Glutamatergic neuron (in vitro differentiated cells): ENCODE measurements at places on chromosomes 11 and 22. TPM values are rescaled to one million over a fixed set of nuclear protein-coding genes. Genes with fewer than 3 reads are reported as not detected.

- DNase-seq = no peak
These were observed 22.3 kb downstream of the MRPL21 start for GRCh38 chr11:68881320-68881719.

AIFM3 gene
- 0.64 TPM for total RNA-seq

DNA sequence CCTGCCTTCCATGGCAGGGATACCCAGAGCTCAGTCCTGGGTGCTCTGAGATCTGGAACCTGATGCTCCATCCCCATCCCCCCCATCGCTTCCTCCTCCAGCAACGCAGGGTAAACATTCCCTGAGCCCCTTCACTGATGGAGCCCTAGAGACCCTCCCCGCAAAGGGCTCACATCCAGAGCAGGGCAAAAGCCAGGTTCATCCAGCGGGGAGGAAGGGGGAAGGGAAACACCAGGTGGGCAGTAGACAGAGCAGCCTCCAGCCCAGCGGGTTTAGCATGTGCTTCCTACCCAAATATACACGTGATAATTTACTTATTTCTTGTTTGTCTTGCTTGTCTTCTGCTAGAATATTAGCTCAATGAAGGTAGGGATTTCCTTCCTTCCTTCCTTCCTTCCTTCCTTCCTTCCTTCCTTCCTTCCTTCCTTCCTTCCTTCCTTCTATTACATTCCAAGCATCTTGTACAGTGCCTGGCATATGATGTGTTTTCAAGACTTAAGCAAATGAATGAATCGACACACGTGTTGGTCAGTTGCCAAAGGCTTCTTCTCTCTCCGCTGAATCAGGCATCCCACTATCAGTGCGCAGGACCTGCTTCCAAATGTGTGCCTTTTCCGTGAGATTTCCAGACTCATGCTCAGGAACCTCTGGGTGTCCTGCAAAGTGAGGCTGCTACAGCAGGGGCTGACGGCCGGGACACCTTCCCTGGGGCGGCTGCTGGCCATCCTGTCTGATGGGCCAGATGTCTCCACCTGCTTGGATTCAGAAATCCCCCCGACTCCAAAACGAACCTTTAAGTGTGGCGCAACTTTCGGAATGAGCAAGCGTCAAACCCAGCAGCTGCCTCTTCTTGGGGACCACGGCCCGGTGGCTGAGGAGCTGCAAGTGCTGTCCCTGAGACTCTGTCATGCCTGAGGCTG, 955.1 kb downstream of the BRD1 start:
- no peak for DNase-seq

DNA sequence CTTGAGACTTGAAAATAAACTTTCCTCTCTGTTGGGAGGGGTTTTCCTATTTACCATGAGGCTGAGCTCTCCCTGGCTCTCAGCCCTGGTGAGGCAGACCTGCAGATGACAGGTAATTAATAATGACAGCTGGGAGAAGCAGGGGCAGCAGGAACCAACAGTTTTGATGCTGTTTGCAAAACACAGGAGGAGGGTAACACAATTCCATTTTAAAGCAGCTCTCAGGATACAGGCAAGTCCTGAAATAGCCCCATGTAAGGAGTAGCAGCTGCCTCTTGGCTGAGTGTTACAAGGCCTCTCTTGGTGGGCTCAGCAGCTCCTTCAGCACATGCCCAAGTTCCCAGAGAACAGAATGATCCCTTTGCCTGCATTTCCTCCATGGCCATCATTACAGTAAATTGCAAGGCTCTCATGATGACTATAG, 13.3 kb downstream of the PARVA start:
- DNase-seq = no peak

DNA sequence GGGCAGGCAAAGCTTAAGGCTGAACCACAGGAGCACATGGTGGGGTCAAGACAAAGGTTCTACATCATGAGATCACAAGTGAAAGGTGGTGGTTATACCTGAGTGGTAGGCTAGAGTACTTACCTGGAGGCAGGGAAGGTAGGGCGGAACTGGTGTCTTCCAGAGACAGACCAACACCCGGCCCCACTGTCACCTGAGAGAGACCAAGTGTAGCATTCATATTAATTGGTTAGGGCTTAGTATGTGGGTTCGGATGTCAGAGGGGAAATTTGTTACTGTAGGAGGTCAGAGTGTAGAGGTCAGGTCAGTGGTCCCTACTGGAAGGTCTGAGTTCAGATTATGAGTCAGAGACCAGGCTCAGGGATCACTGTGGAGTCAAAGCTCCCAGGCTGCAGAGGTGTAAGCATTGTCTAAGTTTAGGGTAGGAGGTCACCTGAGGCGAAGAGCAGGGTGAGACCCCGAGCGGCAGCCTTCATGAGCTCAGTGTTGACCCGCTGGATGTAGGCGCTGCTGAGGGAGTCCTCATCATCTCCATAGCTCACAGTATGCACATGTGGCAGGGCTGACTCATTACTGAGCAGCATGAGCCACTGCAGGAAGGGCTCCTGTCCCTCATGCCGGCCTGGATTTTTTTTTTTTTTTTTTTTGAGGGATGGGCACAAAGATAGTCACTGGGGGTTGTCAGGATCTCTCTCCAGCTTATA, 3.2 kb downstream of the TPP1 start:
- DNase-seq = no peak

DNA sequence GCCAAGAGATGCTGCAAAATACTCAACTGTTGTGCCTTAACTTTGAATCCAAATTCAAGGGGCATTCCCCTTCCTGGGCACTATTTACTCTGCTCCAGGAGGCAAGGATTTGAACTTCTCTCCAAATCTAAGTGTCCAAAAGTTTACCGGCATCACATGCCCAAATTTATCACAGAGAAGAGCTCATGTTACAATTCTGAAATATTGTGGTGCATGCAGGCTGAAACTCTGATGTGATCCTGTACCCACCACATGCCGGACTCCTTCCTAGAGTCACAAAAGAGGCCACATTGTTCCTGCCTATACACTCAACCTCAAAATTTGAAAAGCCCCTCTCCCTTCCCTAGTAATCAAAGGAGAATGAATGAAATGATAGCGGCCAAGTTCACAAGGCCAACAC, 1.3 kb downstream of the TRAF6 start:
- no peak for DNase-seq

DNA sequence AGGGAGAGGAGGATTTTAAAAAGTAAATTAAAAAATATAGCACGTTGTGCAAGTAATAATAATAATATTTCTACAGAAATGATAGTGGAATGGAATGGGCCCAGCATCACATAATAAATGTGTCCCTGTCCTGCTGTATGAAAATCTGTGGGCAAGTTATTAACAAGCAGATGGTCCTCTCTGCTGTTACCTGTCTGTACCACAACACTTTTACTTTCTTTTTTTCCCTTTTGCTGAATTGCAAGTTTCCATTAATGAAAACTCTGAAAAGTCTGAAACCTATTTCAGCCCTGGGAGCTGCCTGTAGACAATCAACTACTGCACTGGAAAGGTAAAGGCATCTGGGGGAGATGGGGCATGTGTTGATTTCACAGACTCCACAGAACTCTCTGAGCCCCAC, 937.1 kb downstream of the OPCML start:
- no peak for DNase-seq

GRCh38 chr22:44584256-44584902, 86.3 kb upstream of the RTL6 start:
- no peak for DNase-seq

PLEKHB1 gene
- total RNA-seq = 4.8 TPM

DNA sequence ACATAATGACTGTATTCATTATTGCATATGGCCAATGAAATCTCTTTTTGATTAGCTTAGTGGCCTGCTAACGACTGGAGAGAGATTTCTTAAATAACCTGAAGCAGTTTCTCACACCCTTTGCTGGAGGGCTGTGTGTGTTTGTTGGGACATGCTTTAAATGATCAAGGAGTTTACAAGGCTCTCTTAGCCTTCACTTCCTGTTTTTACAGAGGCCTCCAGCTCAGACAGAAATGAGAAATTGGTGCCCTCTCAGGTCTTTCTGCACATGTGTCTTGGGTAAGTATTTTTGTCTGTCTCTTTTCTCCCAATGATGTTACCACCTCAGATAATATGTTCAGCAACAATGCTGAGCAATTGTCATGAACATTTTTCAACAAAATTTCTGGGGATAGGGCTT, 884.4 kb upstream of the CNTN5 start:
- no peak for DNase-seq

CCT8L2 gene
- not detected for total RNA-seq

DNA sequence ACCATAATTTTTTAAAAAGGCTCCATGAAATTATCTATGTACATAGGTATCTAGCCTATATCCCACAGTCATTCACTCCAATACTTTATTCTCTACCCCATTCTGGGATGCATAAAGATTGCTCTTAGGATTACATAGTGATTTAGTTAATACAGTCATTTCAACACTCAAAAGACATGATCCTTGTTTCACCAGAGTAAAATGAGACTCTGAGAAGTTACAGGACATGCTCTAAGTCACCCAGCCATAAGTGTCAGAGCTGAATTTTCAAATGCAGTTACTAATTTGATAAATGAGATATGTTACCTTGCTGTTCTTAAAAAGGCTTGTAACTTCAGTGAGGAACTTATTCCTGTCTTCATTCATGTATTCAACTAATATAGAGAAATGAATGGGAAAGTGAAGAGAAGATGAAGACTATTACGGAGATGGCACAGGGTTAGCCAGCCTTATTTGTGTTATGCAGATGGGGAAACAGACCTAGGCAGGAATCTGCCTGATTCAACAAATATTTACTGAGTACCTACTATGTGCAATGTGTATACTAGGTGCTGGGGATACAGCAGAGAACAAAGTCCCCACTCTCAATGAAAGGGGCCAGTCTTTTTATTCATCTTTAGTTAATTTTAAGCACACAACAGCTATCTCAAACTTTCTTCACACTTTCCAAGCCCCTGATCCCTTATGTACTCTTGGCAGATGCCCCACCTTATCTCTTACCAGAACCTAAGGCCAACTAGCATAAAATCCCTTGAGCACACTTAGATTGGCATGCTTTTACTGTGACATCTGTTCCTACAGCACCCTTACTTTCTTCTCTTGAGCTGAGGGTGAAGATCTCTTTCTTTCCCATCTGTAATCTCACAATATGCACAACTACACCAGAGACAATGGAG, 21.6 kb downstream of the MAPK1 start:
- no peak for DNase-seq

HOATZ gene
- total RNA-seq = not detected

C11orf91 gene
- total RNA-seq = not detected

TPP1 gene
- total RNA-seq = 37.7 TPM

- DNase-seq = no peak
These were observed 28.4 kb downstream of the CARS1 start for GRCh38 chr11:3028813-3029212.

DNA sequence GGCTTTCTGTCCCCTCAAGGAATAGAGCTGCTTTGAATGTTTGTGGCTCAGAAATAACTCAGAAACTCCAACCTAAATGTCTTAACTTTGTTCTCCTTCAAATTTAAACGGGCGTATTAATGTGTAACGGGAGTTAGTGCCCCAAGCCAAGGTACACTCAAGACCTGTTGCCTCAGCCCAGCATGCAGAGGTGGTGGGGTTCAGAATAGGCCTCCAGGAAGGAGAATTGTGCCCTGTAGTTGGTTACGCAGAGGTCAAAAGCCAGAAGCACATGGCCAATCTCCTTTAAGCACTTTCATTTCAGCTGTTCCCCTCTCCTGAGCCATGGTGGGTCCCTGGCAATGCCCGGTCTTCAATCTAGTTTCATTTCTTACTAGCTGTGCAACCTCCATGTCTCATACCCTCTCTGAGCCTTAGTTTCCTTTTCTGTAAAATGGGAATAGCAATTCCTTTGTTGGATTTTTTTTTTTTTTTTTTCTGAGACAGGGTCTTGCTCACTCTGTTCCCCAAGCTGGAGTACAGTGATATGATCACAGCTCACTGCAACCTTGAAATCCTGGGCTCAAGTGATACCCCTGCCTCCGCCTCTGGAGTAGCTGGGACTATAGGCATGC, 4.2 kb downstream of the HMOX1 start:
- no peak for DNase-seq

DNA sequence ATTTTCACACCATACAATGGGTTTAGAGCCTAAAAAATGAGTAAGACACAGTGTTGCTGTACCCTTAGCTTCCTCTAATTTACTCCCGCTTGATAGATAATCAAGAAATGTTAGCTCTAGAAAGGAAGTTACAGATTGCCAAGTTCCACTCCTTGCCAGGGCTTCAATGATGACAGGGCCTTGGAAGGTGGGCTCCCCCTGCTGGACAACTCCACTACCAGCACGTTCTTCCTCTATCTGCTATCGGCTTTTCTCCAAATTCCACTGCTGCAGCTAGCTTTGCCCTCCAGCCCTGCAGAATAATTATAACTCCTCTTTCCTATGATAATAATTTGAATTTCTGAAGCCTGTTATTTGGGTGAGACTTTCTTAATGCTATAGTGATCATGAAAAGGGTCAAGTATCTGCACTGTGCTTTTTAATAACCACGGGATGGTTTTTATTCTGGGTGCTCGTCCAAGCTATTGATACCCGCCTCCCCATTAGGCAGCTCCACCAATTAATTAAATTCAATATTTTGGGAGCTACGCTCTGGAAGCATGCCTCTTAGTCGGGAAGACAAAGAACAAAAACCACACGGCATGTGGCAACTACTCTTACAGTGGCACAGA, 9.0 kb downstream of the SYN3 start:
- peak; percentile 79 for DNase-seq

DNA sequence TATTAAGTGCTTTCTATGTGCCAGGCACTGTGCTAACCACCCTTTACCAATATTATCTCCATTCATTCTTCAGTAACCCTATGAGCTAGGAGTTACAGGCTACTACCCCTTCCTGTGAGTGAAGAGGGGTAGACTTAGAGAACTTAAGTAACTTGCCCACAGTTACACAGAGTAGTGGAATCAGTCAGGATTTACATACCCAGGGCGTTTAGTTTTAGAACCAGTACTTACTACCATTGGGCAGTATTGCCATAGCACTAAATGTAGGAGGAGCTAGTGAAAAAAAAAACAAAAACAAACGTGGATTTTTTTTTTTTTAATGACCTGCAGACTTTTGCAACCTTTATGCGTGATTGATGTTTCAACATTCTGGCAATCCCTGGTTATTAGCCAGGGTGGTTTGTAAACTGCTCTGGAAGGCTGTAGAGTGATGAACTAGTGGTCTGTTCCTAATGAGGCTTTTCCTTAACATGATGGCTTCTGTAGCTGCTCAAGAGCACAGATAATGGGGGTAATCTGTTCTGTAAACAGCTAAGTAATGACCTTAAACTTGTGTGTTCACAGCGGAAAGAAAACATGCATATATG, 11.4 kb downstream of the TBCEL start:
- DNase-seq = no peak

- peak; percentile 62 for DNase-seq
These were observed 133.6 kb upstream of the C11orf58 start for GRCh38 chr11:16604794-16605388.

GRCh38 chr11:85960678-85961077, 105.5 kb downstream of the CCDC83 start:
- no peak for DNase-seq

DNA sequence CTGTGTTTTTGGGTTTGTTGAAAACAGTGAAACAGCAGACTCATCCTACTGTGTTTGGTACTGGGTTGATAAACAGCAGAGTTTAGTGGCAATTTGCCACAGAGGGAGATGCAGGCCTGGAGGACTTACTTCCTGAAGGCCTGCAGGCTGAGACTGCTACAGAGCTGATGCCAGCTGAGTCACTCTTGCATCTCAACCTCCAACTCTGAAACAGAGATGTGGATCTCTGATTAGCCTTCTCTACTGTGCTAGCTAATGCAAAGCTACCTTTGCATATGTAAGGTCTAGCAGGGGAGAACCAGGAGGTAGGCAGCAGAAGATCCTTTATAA, 14.3 kb downstream of the ATP5MG start:
- no peak for DNase-seq

LRRC4C gene
- total RNA-seq = 0.64 TPM

TPCN2 gene
- total RNA-seq = 17.2 TPM
